ENCODE measurements at places on chromosomes 2 and 18. TPM values are rescaled to one million over a fixed set of nuclear protein-coding genes. Genes with fewer than 3 reads are reported as not detected.

Gene IGFBP2
- 229 TPM for total RNA-seq

Gene TMEFF2
- 0.12 TPM for total RNA-seq

Gene KCNG2
- not detected for total RNA-seq

Gene UGT1A3
- not detected for total RNA-seq

Gene MTLN
- total RNA-seq = 25.5 TPM

Gene ACVR1
- total RNA-seq = 33.6 TPM

Gene IL1RL1
- total RNA-seq = 44.0 TPM

Gene DSG3
- 0.07 TPM for total RNA-seq

Gene ZAP70
- total RNA-seq = not detected

Gene REEP1
- total RNA-seq = 0.53 TPM

Gene RAB27B
- total RNA-seq = not detected

Gene HOXD13
- total RNA-seq = not detected

Gene MFSD2B
- total RNA-seq = 0.82 TPM

Gene GALNT14
- 0.40 TPM for total RNA-seq

Gene AGXT
- total RNA-seq = not detected

Gene HRH4
- not detected for total RNA-seq

Gene L3MBTL4
- 0.18 TPM for total RNA-seq
